Fibroblast of skin of left biceps (primary cell): ENCODE measurements at places on chromosomes 13 and 19.

GRCh38 chr13:84609716-84610115, 727.4 kb upstream of the SLITRK1 start:
- DNase-seq = peak; percentile 12

DNA sequence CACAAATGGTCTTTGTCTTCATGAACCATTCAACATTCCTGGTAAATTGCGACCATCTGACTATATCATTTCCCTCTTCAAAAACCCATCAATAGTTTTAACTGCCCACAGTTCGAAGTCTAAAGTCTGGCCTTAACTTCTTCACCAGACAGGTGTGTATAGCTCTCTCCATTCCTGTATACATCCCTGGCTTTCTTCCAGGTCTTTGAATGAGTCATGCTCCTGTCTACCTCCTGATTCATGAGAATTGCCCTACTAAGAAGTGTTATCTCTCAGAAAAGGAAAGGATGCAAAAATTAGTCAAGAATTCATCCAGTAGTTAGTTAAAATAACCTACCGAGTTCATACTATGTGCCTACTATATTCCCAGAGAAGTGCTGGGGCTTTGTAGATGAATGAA, 225.0 kb downstream of the TBC1D4 start:
- DNase-seq = no peak

DNA sequence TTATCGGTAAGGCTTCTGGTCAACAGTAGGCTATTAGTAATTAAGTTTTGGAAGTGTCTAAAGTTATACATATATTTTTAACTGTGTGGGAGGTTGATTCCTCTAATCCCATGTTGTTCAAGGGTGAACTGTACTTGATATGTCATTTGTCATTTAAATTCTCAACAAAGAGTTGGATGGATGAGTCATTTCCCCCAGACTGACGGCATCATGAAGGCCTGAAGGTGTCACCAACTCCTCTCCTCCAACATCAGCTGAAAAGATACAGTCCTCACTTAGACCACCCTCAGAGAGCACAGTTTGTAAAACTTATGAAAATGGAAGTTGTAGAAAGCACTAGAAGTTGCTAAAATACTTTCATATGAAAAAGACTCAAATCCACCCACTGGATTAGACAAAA, 48.8 kb downstream of the DCLK1 start:
- DNase-seq = no peak

DNA sequence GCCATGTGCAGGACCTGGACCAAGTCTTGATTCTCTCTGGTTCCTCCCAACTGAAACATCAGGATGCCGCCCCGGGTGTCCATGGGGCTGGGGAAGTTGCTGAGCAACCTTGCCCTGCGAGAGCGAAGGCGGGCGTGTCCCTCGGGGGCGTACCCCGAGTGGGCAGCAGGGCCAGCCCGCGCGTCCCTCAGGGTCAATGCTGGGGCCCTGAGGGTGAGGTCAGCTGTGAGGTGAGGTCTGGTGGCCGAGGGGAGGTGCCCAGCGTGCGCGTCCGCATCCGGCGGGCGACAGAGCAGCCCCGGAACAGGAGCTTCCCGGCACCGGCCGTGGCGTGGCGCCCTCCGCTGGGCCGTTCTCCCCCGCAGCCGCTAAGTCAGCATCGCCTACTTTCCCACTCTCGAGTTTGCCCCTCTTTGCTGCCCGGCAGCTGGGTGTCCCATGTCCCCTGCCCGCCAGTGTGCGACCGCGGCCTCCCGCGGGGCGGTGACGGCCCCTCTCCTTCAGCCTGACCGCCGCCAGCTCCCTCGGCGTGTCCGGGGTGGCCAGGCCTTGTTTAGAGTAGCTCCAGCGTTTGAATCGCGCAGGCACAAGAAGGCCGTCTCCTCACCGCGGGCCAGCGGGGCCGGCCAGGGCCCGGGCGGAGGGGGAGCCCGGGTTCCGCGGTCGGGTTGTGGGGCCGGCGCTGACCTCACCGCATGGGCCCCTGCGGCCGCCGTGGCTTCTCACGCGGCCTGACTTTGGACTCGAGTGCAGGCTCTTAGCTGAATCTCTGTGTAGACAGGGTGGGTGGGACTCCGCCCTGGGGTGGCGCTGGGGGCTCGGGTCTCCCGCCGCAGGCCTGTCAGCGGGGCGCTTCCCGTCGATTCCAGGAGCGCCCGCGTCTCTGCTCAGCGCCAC, 33.0 kb downstream of the GJA3 start:
- no peak for DNase-seq

- no peak for DNase-seq
Measured at GRCh38 chr13:99981735-99982035, at the start of gene ZIC2. Gene ZIC2 (plus strand): TSS chr13:99981784. CDS start chr13:99982065, 281 bp downstream.

DNA sequence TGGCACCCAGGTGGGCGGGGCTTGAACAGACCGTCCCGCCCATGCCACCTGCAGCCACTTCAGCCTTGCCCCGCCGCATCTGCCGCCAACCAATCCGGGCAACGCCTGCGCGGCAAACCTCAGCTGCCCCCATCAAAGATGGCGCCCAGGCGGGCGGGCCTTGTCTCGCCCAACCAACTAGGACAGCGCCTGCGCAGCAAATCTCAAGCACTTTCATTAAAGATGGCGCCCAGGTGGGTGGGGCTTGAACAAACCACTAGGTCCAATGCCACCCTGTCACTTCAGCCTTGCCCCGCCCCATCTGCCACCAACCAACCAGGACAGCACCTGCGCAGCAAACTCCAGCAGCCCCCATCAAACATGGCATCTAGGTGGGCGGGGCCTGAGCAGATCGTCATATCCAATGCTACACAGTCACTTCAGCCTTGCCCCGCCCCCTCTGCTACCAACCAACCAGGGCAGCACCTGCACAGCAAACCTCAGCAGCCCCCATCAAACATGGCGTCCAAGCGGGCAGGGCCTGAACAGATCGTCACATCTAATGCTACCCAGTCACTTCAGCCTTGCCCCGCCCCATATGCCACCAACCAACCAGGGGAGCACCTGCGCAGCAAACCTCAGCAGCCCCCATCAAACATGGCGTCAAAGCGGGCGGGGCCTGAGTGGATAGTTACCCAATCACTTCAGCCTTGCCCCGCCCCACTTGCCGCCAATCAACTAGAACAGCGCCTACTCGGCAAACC, 1.4 kb downstream of the PEG3 start:
- peak; percentile 81 for DNase-seq

- no peak for DNase-seq
Measured at GRCh38 chr13:30581582-30581981, 36.1 kb upstream of the USPL1 start.

DNA sequence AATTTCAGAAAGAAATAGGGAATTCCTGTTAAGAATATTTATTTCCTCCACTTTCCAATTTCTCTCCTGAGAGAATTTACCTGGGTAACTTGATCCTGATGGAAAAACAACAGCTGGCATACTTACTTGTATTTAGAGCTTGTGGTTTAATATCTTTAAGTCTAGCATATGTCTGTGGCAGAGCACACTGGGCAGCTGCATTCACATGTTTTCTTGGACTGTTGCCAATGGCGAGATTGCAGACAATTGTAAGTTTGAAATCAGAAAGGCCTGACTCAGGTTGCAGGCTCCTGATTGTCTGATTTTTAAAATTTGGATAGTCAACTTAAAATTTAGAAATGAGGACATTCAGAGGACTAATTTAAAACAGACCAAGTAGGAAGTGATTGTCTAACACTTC, 66.9 kb downstream of the NHLRC3 start:
- no peak for DNase-seq

- no peak for DNase-seq
Measured at GRCh38 chr19:23273022-23273589, 22.9 kb upstream of the ZNF724 start.

GRCh38 chr13:42735010-42735409, 46.4 kb upstream of the FAM216B start:
- DNase-seq = no peak

- no peak for DNase-seq
Measured at GRCh38 chr13:27006519-27007161, 165.0 kb downstream of the USP12 start.
